ENCODE measurements at places on chromosomes 11 and 22. TPM values are rescaled to one million over a fixed set of nuclear protein-coding genes. Genes with fewer than 3 reads are reported as not detected.

DNA sequence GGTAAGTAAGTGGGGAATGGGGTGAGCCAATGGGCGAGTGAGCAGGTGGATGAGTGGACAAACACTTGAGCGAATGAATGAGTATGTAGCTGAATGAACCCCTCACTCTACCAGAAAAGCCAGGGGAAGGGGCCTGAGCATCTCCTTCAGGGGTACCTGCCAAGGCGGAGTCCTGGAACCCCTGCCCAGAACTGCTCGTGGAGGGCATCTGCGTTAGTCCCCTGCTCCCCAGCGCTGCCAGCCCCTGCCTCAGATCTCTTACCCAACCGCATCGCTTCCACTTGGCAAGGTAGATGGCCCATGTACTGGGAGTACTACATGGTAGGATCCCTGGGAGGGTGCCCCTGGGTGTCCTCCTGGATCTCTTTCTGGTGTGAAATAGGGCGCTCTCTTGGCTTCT is 7.4 kb upstream of the ANO1 start:
- no peak overlapping the region for H3K4me3 ChIP-seq
- DNase-seq, result no peak

- H3K4me3 ChIP-seq, result no peak overlapping the region
- H3K4me1 ChIP-seq, result no peaks in the 10 kb centered on the region
- no peak overlapping the region for H3K27ac ChIP-seq
- H3K36me3 ChIP-seq, result no peaks in the 10 kb centered on the region
Observed at GRCh38 chr11:131499199-131499598, 128.8 kb downstream of the NTM start.

GRCh38 chr11:78030429-78031325 is 7.6 kb upstream of the KCTD14 start:
- no peaks in the 10 kb centered on the region for H3K36me3 ChIP-seq
- H3K27ac ChIP-seq, result no peak overlapping the region
- no peak overlapping the region for H3K4me3 ChIP-seq
- H3K27me3 ChIP-seq, result no peaks in the 10 kb centered on the region

DNA sequence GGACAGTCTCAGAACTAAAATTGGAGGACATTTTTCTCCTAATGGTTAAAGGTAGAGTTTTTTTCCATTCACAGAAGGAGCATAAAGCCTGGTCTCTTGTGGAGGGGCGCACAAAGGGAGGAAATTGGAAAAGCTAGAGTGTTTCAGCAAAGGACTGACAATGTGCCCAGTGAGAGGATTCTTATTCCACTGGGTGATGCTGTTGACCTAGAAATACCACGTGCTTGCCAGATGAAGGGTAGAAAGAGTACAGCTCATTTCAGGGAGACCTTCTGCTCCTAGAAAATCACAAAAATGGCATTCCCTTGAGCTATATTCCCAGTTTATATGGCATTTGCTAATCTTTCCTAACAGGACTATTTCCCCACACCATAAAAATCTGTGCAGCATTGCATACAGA is 21.1 kb downstream of the MS4A6E start:
- H3K27ac ChIP-seq, result no peak overlapping the region
- no peaks in the 10 kb centered on the region for H3K36me3 ChIP-seq

- H3K4me3 ChIP-seq, result peak overlapping the region; percentile 82
- peaks cover 9% of the 10 kb centered on the region for H3K36me3 ChIP-seq
- peak overlapping the region; percentile 43 for H3K27ac ChIP-seq
- H3K27me3 ChIP-seq, result no peaks in the 10 kb centered on the region
- peaks cover 17% of the 10 kb centered on the region for H3K4me1 ChIP-seq
- DNase-seq, result peak; percentile 83
Observed at GRCh38 chr11:696955-697491, 1.4 kb downstream of the TMEM80 start.

- H3K27ac ChIP-seq, result no peak overlapping the region
- H3K36me3 ChIP-seq, result no peaks in the 10 kb centered on the region
- H3K4me3 ChIP-seq, result no peak overlapping the region
- no peaks in the 10 kb centered on the region for H3K4me1 ChIP-seq
- DNase-seq, result no peak
- H3K27me3 ChIP-seq, result no peaks in the 10 kb centered on the region
Observed at GRCh38 chr11:83682611-83682973, 396.4 kb upstream of the CCDC90B start.

TAF10 gene
- total RNA-seq, result 77.8 TPM

SNX32 gene
- total RNA-seq, result 2.3 TPM

POLA2 gene
- 1.0 TPM for total RNA-seq
